ENCODE measurements at places on chromosomes 1 and 21.
A peak's percentile ranks its signal among the peaks of the same experiment; 100 is the strongest.

DNA sequence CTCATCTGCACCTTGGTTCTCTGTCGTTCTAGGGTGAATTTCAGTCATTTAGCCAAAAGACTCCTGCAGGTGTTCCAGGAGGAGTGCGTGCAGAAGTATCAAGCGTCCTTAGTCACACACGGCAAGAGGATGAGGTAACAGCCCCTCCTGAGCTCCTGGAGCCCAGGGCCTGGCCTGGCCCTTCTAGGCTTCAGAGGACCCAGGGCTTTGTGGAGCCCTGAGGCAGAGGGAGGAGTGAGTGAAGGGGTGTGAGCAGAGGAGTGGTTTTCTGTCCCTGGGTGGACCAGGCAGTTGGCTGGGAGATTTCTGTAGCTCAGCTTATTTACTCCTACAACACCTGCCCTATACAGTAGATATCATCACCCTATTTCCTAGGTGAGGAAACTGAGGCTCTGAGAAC lies 15.7 kb upstream of the RASSF5 start:
- no peak for DNase-seq

GRCh38 chr1:216523449-216524190 lies 100.4 kb upstream of the USH2A start:
- no peak for DNase-seq

DNA sequence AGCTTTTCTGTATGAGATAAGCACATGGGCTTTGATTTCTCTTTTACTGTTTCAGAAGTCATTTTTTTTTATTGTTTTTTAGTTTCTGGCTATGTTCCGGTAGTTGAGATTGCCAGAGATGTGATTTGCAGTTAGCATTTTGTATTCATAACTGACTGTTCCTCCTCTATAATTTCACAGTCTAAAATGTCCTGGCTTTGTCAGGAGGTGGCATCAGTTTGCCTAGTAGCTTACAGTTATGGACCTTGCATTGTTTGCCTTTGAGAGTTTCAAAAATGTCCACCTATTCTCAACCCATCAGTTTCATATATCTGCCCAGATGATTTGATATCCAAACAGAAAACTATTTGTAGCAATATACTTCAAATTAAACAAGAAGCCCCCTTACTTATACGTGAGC lies 39.5 kb upstream of the ST6GALNAC3 start:
- no peak for DNase-seq

DNA sequence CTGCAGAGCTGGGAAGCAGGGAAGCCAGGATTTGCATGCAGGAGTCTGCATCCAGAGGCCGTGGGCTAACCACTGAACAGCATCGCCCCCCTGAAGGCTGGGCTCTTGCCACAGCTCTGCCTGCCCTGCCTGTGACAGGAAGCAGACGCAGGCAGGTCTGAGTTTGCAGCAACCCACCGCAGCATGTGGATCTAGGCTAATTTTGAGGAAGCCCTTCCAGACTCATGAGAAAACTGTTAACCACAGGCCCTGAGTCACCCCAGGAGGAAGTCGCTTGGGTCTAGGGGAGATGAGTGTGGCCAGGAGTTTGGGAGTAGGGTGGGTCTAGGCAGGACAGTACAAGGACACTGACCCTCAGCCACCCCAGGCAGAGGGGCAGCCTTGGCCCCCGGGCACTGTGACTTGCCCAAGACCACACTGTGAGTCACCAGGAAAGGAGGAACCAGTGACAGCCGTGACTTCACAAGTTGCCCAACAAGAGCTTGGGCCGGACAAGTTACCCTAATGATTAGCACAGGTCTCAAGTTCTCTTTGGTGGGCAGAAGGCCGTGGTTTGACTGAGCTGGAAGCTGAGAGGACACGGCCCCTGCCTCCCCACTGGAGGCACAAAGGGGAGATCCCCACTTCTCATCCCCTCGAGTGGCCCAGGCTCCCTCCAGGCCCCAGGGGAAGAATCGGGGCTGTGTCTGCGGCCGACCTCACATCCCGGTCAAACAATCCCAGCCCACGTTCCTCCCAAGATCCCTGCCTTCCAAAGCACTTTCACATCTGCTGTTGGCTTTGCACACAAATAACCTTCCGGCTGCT lies 826 bp downstream of the LAPTM5 start:
- peak; percentile 64 for DNase-seq

DNA sequence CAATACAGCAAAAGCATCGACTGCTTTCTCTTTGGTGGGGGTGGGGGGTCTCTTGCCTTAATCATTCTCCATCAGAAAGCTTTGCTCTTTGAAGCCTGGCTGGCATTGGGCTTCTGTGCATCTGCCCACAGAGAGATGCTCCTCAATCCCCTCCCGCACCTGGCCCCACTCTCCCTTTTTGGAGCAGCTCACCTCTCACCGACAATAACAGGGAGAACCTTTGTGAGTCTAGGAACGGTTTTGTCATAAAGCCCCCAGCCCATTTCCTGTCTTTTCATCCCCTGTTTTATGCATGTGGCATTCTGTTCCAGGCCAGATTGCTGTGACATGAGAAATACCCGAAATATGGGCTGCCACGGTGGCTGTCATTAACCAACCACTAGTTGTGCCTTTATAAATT lies 469.0 kb upstream of the VAMP3 start:
- no peak for DNase-seq

GRCh38 chr21:45033791-45034555 lies 40.4 kb upstream of the ADARB1 start:
- no peak for DNase-seq

GRCh38 chr1:61171974-61172373 lies 89.6 kb downstream of the NFIA start:
- DNase-seq, result no peak

DNA sequence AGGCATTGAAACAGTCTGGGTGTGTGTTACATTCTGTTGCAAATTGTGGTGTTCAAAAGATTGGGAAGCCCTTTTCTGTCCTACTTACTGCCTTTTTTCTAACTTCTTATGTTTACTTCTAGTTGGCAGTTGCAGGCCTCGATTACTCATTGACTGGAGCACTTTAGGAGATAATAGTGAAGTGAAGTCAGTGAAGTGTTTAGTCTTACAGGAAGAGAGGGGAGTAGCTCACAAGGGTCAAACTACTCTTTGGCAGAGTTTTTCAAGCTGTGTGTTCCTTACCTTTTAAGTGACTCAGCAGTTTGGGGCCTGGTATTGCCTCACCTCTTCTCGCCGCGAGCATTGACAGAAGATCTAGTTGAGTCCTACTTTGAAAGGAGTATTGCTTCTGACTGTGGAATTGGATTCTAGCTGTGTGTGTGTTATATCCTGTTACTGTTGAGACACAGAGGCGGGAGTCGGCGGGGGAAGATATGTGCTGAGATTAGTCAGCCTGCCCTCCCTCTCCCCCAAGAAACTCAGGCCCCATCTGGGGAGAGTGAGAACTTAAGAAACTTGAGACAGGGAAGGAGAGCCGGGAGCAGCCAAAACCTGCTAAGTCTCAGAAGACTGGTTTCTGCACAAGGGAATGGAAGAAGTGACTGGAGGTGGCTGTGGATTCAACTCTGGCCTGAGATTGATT lies 19.3 kb downstream of the AHCYL1 start:
- DNase-seq, result peak; percentile 46

GRCh38 chr21:20739421-20739820 lies 258.8 kb upstream of the NCAM2 start:
- DNase-seq, result no peak

DNA sequence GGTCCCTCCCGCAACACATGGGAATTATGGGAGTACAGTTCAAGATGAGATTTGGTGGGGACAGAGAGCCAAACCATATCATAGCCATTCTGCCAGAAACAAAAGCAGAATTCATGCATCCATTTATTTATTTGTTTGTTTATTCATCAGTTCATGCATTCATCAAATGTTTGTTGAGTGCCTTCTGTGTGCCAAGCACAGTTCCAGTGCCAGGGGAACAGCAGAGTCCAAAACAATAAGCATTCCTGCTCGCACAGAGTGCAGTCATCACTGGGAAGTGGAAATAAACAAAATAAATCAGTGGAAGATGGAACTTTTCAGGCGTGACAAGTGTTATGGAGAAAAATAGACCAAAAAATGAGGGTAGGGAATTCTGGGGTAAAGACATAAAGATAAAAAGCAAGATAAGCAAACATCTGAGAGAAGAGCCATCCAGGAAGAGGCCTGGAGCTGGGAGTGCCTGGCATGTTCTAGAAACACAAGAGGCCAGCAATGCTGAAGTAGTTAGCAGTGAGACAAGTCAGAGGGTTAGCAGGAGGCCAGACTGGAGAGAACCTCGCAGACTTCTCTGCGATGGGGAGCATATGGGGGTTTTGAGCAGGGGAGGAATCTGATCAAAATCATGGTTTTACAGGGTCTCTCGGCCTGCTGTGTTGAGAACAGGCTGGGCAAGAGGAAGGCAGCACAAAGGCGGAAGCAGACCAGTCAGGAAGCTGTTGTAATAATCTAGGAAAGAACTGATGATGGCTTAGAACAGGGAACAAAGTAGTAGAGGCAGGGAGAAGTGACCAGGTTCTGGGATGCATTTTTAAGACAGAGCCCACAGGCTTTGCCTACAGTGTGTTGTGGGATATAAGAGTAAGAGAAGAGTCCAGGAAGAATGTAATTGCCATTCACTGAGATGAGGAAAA lies 113.2 kb downstream of the GLUL start:
- DNase-seq, result no peak

DNA sequence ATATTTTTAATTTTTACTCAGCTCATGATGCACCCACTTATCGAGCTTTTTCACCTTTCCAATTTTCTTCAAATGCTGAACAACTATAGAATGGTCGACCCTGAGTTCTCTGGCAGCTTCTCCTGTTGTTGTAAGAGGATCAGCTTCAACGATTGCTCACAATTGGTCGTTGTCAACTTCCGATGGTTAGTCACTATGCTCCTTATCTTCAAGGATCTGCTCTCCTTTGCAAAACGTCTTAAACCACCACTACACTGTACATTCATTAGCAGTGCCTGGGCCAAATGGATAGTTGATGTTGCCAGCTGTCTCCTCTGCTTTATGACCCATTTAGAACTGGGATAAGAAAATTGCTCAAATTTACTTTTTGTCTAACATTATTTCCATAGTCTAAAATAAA lies 385.9 kb upstream of the LYPLAL1 start:
- no peak for DNase-seq

DNA sequence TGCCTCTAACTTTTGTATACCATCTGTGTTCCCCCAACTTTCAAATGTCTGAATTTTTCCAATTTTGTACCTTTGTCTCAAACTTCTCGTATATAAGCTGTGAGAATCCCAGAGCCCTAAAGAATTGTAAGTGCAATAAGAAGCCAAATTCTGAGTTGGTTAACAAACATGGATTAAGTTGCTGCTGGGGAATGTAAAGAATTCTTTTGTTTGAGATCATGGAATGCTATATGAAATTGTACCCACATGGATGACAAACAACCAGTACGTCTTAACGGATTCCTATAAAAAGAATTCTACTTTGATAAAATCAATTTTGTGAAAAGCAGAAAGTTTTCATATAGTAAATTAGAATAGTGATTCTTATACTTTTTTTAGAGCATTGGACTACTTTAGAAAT lies 72.4 kb upstream of the CYP2J2 start:
- no peak for DNase-seq

- DNase-seq, result no peak
Measured at GRCh38 chr1:209307846-209308245, 275.7 kb upstream of the CAMK1G start.

GRCh38 chr1:162674034-162674608 lies 41.9 kb downstream of the DDR2 start:
- no peak for DNase-seq

- DNase-seq, result no peak
Measured at GRCh38 chr1:19356266-19356665, 44.1 kb downstream of the SLC66A1 start.

DNA sequence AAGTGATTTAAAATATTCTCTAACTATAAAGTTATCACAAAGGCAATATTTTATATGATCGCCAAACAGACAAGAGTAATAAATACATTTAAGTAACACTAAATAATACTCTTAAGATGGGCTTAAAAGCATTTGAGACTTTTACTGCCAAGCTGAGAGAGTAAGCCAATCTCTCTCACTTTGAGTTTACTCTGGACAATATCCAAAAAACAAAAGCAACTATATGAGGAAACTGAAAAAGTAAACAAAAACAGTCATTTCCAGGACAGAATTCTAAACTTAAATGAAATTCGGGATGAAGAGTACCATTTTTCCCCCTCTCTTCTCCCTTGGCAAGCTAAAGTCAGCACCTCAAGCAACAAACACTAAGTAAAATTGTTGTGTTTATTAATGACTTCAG lies 173.2 kb downstream of the COP1 start:
- no peak for DNase-seq

DNA sequence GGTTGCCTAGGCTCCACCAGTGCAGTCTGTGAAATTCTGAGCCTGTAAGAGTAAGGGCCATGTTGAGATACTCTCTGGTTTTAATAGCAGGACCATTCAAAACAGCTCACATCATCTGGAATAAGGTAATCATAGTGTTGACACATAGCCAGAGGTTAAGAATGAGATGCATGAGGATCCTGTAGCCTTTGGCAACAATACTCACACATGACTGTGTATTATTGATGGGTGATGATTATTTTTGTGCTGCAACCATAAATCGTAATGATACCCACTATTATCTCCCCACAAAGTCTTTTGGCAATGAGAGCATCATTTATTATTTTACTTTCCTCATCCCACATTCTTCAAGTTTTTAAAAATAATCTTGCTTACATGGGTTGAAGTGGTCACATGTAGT lies 35.5 kb downstream of the KCNK2 start:
- no peak for DNase-seq

DNA sequence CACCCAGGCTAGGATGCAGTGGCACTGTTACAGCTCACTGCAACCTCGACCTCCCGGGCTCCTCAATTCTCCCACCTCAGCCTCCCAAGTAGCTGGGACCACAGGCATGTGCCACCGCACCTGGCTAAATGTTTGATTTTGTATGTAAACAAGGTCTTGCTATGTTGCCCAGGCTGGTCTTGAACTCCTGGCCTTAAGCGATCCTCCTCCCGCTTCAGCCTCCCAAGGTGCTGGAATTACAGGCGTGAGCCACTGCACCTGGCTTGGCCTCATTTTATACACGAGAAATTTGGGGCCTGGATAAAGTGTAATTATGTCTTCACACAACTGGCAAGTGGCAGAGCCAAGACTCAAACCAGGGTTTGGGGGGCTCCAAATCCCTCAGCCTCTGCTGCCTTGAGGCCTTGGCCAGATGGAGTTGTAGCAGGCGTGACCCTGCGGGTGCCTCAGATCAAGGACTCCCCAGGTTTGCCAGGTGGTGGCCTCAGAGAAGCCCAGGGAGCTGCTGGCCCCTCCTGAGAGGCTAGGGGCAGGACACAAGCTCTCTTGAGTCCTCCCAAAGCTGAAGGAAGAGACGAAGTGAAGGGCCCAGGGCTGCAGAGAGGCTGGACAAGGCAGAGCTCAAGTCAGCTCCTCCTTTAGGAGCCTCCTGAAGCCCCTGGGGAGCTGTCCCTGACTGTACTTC lies 61.7 kb downstream of the MDM4 start:
- DNase-seq, result no peak

- peak; percentile 18 for DNase-seq
Measured at GRCh38 chr1:39391691-39392679, 99.5 kb upstream of the BMP8A start.

GRCh38 chr1:77948841-77949424 lies 29.9 kb downstream of the FUBP1 start:
- no peak for DNase-seq

DNA sequence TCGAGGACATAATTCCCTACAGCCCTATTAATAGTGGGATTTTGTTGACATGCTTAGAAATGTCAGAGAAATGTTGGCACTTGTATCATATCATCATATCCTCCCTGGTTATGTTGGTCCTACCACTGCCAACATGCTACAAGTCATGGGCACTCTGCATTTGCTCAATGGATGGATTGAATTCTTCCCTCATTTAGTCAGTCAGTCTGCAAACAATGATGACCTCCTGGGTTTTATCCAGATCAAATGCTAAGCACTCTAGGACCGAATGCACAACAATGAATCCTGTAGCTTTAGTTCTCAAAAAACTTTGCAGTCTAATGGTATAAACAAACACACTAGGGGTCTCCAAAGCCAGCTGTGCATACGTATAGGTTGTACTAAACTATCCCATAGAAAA lies 357.2 kb upstream of the DPYD start:
- DNase-seq, result no peak
